DND-41 (cell line): ENCODE measurements at places on chromosomes 2 and 18.

DNA sequence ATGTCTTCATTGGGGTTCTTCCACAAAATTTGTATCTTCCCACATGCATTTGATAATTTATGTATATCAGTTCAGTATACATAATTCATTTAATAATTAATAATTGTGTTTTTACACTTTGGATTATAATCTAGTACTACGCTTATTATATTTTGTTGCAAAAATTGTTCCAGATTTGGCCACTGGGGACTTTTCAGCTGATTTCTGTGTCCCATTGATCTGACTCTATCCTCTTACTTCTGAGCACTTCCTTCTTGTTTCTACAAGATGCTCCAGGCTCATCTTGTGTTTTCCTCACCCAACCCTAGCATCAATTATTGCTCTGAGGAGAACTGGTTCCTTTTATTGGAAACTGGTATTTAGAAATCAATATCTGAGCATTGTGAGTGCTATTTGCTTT lies 215.3 kb upstream of the CDH19 start:
- no peak for DNase-seq

- no peak for DNase-seq
These were observed 69.2 kb downstream of the EHBP1 start for GRCh38 chr2:62774555-62775366.

- no peak for DNase-seq
These were observed at the start of gene ACTG2 for GRCh38 chr2:73892631-73893329. Gene ACTG2, plus strand, starts transcription at chr2:73893008. Its CDS starts 8,304 bp downstream, at chr2:73901312.

DNA sequence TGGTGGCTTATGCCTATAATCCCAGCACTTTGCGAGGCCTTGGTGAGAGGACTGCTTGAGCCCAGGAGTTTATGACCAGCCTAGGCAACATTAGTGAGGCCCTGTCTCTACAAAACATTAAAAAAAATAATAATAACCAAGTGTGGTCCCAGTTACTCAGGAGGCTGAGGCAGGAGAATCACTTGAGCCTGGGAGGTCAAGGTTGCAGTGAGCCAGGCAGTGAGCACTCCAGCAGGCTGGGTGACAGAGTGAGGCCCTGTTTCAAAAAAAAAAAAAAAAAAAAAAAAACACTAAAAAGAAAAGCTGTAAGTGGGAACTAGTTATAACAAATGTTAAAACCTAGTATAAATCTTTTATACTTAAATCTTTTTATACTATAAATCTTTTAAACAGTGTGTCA lies 146.2 kb upstream of the ITGA4 start:
- no peak for DNase-seq

- DNase-seq: no peak
These were observed 81.3 kb upstream of the ACAA2 start for GRCh38 chr18:49894517-49895226.

GRCh38 chr18:48402953-48403352 lies 6.2 kb downstream of the ZBTB7C start:
- no peak for DNase-seq
